Pancreas (tissue), 10 donors: ENCODE measurements at places on chromosomes 16 and 17. TPM values are rescaled to one million over a fixed set of nuclear protein-coding genes. Genes with fewer than 3 reads are reported as not detected.
A peak's percentile ranks its signal among the peaks of the same experiment; 100 is the strongest.

DNA sequence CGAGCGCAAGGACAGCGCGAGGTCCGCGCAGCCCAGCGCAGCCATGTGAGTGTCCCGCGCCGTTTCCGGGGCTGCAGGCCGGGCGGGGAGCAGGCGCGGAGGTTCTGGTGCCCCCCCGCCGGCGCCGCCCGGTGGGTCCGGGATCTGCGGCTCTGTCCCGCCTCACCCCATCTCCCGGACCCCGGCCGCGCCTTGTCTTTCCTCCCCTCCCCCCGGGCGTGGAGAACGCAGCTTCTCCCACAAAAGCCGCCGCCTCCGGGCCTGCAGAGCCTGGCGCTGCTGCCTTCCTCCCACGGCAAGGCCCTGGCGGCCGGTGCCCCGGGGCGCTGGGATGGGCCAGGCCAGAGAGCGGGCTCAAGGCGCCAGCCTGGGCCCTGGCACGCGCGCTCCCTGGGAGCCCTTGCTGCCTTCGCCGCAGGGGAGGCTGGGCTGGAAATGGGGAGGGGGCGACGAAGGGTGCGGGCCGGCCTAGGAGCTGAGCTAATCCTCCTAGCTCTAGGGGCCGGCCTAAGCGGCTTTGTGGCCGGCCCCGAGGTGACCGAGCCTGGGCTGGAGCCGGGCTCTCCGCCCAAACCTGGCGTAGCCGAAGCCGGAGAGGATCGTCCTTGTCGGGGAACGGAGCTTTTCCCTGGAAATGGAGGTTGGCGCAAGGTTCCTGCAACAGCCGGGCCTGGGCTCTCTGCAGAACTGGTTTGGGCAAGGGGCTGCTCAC is 397 bp downstream of the RIPOR1 start:
- H3K27ac ChIP-seq = peak overlapping the region; percentile 79
- H3K36me3 ChIP-seq = no peaks in the 10 kb centered on the region
- peak overlapping the region; percentile 75 for H3K4me3 ChIP-seq
- no peaks in the 10 kb centered on the region for H3K27me3 ChIP-seq
- peaks cover 11% of the 10 kb centered on the region for H3K4me1 ChIP-seq

GRCh38 chr17:19411631-19412030 is 599 bp downstream of the RNF112 start:
- no peaks in the 10 kb centered on the region for H3K27me3 ChIP-seq
- H3K36me3 ChIP-seq = no peaks in the 10 kb centered on the region
- no peaks in the 10 kb centered on the region for H3K4me1 ChIP-seq
- DNase-seq = no peak
- no peak overlapping the region for H3K27ac ChIP-seq

OR1E1 gene
- not detected for total RNA-seq

- H3K36me3 ChIP-seq = peaks cover 50% of the 10 kb centered on the region
- no peaks in the 10 kb centered on the region for H3K4me1 ChIP-seq
Observed at GRCh38 chr17:31530391-31530985, 139.0 kb downstream of the RAB11FIP4 start.

DNA sequence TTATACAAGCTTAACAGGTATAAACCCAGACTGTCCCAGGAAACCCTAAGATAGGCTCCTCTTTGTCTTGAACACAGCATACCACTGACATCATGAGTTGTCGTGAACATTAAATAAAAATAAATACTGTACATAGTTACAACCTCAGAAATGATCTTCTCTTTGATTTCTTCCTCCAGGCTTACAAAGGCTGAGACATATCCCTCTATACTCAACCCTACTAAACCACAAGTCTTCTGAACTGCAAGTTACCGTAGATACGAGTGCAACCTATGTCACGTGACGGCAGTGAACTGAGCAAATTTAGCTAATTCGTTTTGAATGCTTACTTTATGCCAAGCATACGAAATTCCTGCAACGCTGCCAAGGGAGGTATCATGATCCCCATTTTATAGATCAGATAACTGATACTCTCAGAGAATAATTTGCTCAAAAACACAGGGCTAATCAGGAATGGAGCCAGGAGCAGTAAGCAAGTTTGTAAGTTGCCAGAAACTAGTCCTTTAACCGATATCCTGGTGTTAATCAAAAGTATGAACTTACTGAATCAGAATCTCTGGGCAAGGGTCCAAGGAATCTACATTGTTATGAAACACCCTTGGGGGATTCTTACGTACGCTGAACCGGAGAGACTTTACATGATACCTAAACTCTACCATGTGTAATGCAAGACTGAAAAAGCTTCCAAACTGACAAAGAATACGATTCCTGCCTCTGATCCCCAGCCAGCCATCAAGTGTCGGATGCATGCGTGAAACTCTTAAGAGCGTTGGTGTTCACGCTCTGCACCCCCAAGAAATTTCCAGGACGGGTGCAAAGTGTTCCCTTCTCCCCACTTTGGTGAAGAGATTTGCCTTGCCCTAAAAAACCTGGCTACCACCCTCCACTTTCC is 106.2 kb downstream of the XYLT1 start:
- H3K27me3 ChIP-seq = no peaks in the 10 kb centered on the region
- H3K4me1 ChIP-seq = peaks cover 3% of the 10 kb centered on the region
- no peaks in the 10 kb centered on the region for H3K36me3 ChIP-seq
- DNase-seq = no peak
- H3K27ac ChIP-seq = peak overlapping the region; percentile 39

ATP2C2 gene
- 2.8 TPM for total RNA-seq

DNA sequence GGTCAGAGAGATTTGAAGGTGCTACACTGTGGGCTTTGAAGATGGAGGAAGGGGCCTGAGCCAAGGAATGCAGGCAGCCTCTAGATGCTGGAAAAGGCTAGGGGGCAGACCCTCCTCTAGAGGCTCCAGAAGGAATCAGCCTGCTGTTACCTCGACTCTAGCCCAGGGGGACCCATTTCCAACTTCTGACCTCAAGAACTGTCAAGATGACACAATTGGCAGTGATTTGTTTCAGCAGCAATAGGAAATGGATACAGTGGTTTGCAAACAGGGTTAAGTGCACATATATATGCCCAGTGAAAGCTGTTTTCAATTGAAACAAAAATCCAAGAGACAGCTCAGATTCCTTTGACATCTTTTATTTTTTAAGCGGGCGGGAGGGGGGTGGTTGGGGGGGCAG is 3.7 kb upstream of the ZDHHC1 start:
- peaks cover 12% of the 10 kb centered on the region for H3K4me1 ChIP-seq
- H3K4me3 ChIP-seq = no peak overlapping the region
- H3K27ac ChIP-seq = no peak overlapping the region
- DNase-seq = no peak
- no peaks in the 10 kb centered on the region for H3K36me3 ChIP-seq
- no peaks in the 10 kb centered on the region for H3K27me3 ChIP-seq

GRCh38 chr17:75898065-75898464 is 1.3 kb upstream of the TRIM65 start:
- no peak overlapping the region for H3K4me3 ChIP-seq
- H3K27me3 ChIP-seq = no peaks in the 10 kb centered on the region
- peaks cover 7% of the 10 kb centered on the region for H3K4me1 ChIP-seq
- no peak for DNase-seq
